ENCODE measurements at places on chromosomes 7 and 10.

- peak; percentile 13 for DNase-seq
Observed at GRCh38 chr7:148700661-148701064, 2.0 kb downstream of the CUL1 start.

DNA sequence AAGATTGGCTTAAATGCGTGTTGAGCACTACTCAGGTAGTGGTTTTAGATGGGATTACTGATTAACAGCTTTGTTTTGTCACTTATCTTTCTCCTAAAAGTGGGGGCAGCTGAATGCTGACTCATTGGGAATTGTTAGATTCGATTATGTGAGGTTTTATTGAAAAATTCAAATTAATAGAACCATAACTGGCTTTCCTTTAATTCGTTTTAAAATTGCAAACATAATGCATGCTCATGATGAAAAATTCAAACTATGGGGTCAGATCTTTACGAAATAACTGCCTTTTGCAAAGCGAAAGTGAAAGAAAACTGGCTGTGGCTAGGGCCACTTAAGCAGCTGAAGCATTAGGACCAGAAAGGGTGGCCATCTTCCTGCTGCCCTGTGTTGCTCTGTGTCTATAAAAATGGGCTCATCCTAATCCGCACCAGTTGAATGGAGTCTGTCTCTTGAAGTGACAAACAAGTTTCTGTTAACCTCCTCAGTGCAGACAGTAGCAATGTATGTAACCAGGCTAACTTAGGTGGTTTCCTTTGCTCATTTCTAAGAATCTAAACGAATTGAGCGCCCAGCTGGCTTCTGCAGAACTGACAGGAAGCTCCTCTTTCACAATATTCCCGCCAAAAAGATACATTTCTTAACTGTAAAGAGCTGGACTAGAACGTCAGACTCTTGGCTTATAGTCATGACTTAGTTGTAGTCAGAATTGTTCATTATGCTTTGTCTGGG, 27.8 kb downstream of the DENND10 start:
- no peak for DNase-seq

- no peak for DNase-seq
Observed at GRCh38 chr7:110988890-110989501, 101.9 kb upstream of the LRRN3 start.

GRCh38 chr7:5779141-5779540, 2.3 kb downstream of the RNF216 start:
- DNase-seq, result no peak

- DNase-seq, result no peak
Observed at GRCh38 chr10:18260310-18260922, 120.2 kb downstream of the CACNB2 start.

GRCh38 chr7:35723011-35723410, 28.1 kb upstream of the HERPUD2 start:
- DNase-seq, result no peak

- no peak for DNase-seq
Observed at GRCh38 chr7:88480271-88480670, 173.6 kb upstream of the STEAP4 start.

GRCh38 chr7:70325509-70326101, 727.3 kb downstream of the AUTS2 start:
- no peak for DNase-seq

DNA sequence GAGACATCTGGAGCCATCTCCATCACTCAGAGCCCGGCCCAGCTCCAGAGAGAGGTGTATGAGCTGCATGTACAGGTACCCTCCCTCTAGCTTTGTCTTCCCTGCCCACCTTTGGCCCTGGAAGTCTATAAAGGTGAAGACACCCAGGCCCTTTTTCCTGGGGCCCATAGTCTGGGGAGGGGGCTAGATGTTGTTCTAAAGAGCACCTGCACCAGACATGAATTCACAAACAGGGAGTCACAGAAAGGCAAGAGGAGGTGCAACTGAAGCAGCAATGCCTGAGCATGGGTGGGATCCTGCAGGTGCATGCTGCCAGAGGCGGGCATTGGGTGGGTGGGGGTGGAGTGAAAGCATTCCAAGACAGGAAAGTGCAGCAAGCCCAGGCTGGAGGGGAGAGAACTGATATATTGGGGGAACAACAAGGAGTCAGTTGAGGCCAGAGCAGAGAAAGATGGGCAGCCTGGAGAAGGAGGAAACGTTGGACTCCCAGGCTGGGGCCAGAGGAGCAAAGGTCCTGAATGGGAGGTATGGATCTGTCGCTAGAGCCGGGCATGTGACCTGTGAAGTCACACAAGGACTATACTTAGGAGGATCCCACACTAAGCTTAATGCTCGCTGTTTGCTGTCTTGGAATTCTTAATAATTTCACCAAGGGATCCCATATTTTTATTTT, 11.7 kb downstream of the CDHR1 start:
- DNase-seq, result no peak
